Mesenteric fat pad (tissue), 1 donor: ENCODE measurements at places on chromosomes 11 and 22. TPM values are rescaled to one million over a fixed set of nuclear protein-coding genes. Genes with fewer than 3 reads are reported as not detected.

Gene ARHGAP42
- 20.7 TPM for total RNA-seq

Gene KRTAP5-7
- total RNA-seq, result 0.39 TPM

GRCh38 chr11:128689591-128689947 is 4.3 kb upstream of the FLI1 start:
- no peak for DNase-seq

DNA sequence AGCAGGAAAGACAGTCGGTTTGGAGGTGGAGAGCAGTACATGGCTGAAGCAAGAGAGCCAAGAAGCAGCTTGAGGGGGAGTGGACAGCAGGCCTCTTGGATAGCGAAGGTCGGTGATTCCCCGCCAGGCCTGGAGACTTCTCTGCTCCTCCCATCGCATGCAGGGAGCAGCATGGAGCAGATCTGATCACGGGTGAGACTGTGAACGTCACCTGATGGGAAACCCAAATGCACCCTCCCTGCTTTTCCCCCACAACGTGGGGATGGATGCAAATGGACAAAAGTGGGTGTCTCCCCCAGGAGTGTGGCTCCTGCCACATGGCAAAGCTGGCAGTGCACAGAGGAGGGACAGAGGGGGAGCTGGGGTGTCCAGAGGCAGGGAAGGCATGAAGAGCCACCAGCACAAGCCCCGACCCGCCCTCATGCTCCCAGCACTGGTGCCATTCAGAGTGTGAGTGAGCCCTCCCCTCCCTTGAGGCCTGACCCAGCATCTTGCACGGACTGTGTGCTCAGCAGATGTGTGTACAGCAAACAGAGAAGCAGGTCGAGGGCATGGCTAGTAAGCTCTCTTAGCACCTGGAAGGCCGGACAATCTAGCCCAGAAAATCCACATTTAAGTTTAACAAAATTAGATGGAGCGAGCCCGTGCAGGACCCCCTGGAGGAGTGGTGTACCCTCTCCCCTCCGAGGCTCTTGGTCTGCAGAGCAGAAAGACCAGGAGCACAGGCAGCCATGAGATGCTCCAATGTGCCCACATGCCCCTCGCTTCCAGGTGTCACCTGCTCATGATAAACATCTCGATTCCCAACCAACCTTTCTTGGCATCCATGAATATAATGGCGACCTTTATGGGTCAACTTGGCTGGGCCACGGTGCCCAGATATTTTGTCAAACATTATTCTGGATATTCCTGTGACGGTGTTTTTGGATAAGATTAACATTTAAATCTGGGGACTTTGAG is 661.7 kb downstream of the TBC1D22A start:
- peak; percentile 74 for DNase-seq

GRCh38 chr11:70424765-70425344 is 26.5 kb downstream of the CTTN start:
- no peak for DNase-seq

GRCh38 chr11:10327254-10327653 is 22.4 kb downstream of the ADM start:
- DNase-seq, result no peak

- peak; percentile 35 for DNase-seq
Measured at GRCh38 chr11:12077535-12078280, 32.7 kb upstream of the MICAL2 start.
